Islet precursor cell (in vitro differentiated cells): ENCODE measurements at places on chromosomes 2 and 18.

DNA sequence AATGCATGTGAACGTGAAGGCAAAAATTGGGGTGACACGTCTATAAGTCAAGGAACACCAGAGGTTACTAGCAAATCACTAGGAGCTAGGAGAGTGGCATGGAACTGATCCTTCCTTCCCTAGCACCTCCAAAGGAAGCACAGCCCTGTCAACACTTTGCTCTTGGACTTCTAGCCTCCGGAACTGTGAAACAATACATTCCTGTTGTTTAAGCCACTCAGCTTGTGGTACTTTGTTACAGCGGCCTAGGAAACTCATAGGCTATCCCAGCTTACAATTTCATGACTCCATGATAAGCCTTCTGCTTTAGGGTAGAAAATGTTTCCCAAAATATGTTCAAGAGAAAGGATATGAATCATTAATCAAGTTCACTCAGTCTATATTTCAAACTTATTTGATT lies 798.1 kb downstream of the DCDC2C start:
- no peak for DNase-seq

- DNase-seq = no peak
These were observed 2.4 kb upstream of the MERTK start for GRCh38 chr2:111896024-111896423.

DNA sequence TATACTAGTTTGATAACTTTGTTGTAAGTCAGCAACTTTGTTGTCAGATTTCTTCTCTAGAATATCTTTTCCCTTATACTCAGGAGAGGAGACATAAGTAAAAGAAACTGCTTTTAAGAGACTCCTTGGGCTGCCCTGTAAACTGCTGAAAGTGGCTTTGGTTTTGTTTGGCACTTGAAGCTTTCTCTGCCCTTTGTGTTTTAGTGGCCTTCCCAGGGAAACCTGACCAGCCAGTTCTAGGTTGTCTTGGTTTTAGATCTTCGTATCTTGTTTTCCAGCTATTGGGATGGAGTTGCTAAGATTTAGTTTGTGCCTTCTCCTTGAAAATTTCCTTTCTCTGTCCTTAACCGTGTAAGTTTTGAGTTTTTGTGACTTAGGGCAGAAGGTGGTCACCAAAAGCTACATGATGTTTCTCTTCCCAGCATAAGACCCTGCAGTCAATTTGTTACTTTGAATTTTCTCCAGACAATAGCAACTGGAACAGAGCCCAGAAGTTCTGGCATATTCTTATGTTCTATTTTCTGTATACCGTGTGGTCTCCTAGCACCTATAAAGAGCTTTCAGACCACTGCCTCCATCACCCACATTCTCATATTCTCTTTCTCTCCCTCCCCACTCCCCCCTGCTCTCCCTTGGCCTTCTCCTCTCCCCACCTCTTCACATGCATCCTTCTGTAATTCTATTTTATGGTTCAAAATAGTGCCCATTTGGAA lies 81.1 kb downstream of the BOLA3 start:
- no peak for DNase-seq

- DNase-seq = no peak
These were observed 58.6 kb upstream of the CAB39 start for GRCh38 chr2:230654057-230654456.

GRCh38 chr18:35862119-35862640 lies 110.3 kb upstream of the RMP24 start:
- DNase-seq = no peak

GRCh38 chr18:63356272-63356896 lies 10.6 kb downstream of the KDSR start:
- no peak for DNase-seq

- no peak for DNase-seq
These were observed 698.3 kb upstream of the FANCL start for GRCh38 chr2:58939388-58939787.

DNA sequence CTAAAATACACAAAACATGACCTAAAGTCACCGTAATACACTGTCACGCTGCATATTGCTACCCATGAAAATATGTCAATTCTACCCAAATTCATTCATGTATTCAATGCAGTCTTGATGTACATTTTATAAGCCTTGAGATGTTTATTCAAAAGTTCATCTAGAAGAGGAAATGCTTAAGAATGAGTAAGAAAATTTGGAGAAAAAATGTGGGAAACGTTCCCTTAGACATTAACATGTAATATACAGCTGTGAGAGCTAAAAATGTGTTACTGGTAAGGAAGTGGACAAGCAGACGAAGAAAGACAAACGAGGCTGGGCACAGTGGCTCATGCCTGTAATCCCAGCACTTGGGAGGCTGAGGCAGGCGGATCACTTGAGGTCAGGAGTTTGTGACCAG lies 37.3 kb downstream of the THAP4 start:
- no peak for DNase-seq

DNA sequence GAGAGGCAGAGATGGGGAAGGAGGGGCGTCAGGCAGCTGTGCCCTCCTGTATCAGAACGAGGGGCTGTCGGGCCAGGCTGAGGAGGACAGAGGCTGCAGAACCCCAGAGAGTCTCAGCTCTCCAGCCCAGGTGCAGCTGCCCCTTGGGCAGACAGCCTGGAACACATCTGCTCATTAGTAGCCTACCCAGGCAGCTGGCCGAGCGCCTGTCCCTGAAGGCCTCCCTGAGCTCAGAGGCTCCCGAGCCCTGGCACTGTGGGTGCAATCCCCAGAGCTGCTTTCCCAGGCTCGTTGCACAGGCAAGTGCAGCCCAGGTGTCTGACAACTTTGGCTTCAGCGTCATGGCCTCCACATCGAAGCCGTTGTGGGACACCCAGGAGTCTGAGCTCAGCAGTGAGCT lies 13.1 kb upstream of the TMEM185B start:
- DNase-seq = no peak

GRCh38 chr2:119142824-119143223 lies 15.7 kb downstream of the C1QL2 start:
- DNase-seq = no peak

- no peak for DNase-seq
These were observed 803.6 kb upstream of the GYPC start for GRCh38 chr2:125852364-125852763.

- DNase-seq = peak; percentile 10
These were observed 86.1 kb upstream of the BCL2L11 start for GRCh38 chr2:111034606-111035005.

DNA sequence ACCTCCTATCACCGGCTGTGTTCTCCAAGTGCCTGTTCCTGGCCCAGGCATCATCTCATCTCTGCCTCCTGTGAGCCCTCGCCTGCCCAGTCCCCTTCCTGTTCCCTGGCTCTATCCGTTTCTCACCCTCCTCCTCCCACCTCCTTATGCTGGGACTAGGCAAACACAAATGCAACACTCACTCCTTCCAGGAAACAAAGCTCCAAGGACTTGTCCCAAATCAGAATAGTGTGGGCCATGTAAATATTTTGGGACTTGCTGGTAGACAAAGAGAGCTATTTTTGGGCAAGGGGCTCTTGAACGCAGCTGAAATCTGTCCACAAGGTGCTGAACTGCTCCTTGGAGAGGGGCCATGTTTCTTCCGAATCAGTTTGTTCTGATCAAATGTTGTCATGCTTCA lies 25.3 kb downstream of the MBP start:
- DNase-seq = peak; percentile 28

DNA sequence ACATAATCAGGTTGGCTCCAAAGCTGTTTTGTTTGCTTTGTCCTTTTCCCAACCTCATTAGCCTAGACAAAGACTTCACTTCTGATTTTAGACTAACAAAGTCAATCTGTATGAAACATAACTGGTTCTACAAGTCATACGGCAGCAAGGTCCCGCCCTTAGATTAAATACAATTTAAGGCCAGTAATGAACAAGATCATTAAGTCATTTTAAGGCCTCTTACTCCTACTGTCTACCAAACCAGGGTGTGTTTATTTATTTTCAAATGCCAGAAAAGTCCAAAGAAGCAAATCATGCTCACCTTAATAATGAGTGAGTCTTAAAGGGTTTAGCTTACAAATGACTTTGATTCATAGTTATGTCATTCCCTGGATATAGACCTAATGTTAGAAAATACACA lies 148.4 kb upstream of the ACVR2A start:
- no peak for DNase-seq

DNA sequence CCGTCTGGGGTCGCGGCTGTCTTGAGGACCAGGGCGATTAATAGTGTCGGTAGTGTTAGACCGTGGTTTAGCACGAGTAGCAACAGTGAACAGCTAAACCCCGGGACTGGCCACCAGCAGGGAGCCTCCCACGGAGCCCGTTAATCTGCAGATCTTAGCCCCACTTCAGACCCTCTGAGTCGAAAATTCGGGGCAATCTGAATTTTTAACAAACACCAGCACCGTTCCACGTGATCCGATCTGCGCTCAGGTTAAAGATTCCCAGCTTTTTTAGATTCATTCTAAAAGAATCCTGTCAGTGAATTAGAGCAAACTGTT lies 479 bp upstream of the ATP5F1A start:
- no peak for DNase-seq

DNA sequence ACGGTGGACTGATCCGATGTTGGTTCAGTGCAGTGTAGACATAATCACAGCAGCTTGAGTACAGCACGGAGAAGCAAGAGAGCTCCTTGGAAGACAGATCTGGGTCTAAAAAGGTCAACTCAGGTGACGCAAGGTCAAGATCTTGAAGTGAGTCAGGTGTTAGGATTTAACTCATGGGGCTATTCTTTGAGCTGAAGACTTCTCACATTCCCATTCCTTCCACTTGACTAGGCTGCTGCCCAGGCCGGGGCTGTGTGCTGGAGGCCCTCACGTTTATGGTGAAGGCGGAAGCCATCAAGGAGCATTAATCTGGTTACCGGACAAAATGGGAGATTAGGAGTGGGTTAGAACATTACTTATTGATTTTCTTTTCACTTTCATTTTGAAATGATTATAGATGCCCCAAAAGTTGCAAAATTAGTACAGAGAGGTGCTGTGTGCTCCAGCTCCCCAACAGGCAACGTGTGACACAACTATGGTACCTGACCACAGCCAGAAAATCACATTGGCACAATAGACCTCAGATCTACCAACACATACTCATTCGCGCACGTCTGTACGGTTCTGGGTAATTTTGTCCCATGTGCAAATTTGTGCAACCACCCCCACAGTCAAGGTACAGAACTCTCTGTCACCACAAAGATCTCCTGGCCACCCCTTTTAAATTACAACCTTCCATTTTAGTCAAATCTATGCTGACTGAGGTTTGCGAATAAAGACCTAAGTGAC lies 77.6 kb upstream of the SEC11C start:
- DNase-seq = no peak

DNA sequence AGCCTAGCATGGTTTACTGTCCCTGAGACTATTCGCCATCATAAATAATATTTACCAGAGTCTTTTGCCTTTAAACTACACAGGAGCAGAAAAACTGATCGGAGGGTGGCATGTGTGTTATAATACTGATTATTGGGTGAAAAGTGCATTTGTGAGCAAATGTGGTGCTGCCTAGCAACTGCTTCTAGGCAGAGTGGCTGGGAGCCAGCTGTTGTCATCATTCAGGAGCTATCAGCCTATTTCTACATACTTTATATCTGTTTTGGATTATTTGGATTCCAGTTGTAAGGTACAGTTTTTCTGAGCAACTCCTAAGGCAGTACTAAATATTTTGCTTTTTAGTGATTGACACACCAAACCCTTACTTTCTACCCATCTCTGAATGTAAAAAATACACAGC lies 75.0 kb upstream of the MSTN start:
- DNase-seq = no peak

- no peak for DNase-seq
These were observed 177.6 kb upstream of the PKDCC start for GRCh38 chr2:41870265-41870585.

GRCh38 chr2:109123586-109124201 lies 5.3 kb upstream of the SH3RF3 start:
- no peak for DNase-seq

DNA sequence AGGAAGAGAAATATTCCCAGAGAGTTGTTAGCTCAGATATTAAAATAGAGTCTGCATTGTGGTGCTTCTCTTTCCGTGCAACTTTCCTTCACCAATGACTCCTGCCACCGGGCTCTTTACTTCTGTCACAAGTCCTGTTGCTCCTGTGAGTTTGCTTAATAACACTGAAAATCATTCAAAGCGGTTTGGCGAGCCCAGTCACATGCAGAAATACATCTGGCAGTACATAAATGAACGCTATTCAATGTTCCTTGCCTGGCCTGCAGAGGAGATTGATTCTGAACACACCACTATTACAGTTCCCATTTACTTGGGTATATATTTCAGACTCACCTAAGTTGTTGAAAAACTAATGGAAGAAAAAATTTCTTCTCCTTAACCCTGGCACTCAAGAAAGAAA lies 276.6 kb downstream of the ZNF521 start:
- DNase-seq = no peak

DNA sequence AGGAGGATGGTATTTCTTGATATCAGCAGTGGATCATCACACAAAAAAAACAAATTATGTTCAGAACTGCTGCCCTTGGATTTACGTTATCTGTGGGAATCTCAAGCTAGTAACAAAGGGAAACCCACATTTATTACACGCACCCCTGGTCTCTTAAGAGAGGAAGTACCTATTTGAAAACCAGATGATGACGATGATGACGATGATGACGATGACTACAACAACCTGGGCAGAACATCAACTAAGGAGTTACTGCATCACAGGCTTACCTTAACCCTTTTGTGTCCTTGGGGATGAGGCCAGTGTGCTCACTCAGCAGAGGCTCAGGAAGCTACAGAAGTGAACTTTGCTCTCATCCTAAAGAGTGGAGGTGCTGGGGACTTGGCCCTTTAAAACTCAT lies 169.4 kb downstream of the FSHR start:
- DNase-seq = no peak
